ENCODE measurements at places on chromosomes 7 and 10.
A peak's percentile ranks its signal among the peaks of the same experiment; 100 is the strongest.

GRCh38 chr10:28432210-28432676, 100.7 kb upstream of the WAC start:
- DNase-seq = peak; percentile 34

DNA sequence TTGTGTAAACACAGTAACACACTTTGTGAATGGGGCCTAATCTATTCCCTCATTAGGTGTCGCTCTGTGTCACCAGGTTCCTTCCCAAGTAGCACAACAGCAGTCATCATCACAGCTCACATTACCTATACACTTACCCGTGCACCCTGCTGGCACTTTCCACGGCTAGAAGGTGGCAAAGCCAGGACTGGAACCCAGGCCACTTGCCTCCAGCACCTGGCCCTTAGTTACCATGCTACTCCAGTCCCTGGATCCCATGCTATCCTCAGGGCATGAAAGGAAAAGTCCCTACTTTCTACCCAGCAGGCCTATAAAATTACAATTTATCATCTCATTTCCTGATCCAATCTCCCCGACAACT, 18.4 kb downstream of the SMURF1 start:
- DNase-seq = no peak

DNA sequence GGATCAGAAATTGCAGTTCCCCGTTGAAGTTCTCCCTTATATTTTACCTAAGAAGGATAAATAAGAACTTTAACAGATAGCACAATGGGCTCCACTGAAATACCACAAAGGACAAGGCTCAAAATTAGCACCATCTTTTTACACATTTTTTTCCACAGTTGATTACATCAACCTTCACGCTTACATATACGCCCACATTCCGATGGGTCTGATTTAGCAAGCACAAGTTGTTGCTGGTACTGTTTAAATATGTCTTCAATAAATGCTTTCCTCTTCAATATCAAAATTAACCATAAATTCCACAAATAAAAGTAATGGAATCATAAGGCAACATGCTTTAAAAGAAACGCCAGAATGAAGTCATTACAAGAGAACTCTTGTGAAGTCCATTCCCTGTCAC, 79.5 kb downstream of the NEBL start:
- no peak for DNase-seq

- DNase-seq = no peak
Measured at GRCh38 chr7:131511774-131512535, 44.5 kb downstream of the PODXL start.

- DNase-seq = no peak
Measured at GRCh38 chr7:42611961-42612360, 299.9 kb downstream of the C7orf25 start.

DNA sequence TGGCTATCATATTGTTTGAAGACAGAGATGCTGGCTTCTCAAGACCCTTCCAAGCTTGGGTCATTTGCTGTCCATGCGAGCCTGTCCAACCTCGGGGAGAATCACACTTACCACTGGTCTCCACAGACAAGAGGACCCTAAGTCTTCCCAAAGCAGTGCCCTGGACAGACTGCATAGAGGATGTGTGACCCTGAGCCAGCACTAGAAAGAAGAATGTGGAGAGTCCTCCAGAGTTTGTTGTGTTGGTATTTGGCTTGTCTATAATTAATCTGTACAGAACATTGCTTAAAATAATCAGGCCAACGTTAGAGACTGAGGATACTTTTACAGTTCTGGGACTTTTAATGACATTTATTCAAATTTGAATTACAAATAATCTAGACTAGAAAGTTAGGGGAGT, 212.7 kb downstream of the TMEM178B start:
- no peak for DNase-seq

- no peak for DNase-seq
Measured at GRCh38 chr10:78357141-78358063, 323.7 kb downstream of the RPS24 start.

DNA sequence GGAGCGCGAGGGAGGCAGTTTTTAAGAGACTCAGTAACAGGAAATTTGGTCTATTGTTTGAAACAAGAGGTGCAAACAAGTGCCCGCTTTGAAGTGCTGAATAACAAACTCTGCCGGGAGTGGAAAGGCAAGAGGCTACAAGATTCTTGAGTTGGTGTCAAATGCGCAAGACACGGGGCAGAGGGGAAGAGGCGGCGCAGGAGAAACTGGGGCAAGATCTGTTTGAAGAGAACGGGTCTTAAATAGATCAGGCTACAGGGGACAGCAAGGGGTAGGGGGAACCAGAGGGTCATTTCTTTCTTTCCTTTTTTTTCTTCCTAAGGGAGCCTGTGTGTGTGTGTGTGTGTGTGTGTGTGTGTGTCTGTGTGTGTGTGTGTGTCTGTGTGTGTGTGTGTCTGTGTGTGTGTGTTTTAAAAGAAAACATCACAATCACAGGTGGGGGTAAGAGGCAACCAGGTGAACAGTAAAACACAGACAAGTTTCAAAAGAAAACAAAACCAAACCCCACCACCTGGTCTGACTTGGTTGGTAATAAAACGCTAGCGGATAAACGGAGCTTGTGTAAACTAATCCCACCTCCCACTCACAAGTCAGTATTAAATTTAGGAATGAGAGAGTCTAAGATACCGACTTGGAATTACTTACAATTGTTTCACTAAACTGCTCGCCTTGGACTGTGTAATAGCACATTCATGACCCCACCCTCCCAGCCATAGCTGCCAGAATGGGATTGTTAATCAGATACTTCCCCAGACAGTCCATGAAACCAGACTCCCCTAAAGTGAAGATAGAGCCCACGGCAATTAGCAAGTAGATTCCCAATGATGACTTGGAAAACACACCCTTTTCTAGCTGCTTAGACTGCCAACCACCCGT, 13.1 kb upstream of the CUX1 start:
- no peak for DNase-seq

- DNase-seq = no peak
Measured at GRCh38 chr10:36191009-36191408, 548.9 kb upstream of the FZD8 start.

DNA sequence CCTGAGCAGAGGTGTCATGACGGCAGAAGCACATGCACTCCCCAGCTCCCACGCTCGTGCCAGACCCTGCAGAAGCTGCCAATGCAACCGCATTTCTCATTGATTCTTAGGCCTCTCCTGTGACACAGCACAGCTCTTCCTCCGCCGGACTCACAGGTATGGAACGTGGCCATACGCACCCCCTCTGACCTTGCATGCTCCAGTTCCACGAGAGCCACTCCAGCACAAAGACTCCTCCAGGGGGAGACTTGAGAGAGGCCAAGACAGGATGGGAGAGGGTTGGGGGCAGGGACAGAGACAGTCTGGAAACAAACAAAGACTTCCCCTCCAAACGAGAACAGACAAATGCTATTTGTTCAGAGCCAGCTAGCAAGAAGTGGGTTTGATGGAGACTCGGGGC, 124.3 kb upstream of the PPP2R2D start:
- DNase-seq = no peak

DNA sequence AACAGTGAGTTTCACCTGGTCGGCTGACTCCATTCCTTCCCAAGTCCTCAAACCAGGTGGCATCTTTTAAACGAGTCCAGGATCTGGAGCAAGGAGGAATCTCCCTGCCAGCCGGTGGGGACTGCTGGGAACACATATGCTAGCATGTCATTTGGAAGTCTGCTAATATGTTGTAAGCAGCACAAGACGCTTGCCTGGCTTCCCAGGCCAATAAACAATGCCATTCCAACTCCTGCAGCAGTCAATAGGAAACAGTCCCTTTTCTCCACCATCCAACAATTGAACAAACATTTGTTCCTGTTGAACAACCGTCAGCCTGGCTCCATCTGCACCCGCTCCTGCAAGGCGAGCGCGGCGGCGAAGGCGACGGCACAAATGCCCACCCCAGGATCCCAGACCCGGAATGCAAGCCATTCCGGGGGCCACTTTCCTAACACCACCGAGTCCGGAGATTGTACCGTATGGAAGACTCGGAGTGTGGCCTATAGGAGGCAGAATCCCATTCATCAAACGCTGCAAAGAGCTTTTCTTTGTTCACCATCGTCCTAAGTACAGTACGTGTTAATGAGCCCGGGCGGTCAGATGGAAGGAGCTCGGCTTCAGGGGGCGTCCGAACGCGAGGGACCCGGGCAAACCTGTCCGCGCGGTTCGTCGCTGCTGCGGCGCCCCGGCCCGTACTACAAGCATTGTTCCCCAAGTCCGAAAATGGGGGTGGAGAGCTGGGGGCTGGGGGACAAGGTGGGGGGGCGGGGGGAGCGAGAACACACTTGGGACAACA, 1.6 kb downstream of the FAM53B start:
- no peak for DNase-seq

GRCh38 chr10:119370111-119370741, 162.9 kb downstream of the GRK5 start:
- DNase-seq = peak; percentile 28

DNA sequence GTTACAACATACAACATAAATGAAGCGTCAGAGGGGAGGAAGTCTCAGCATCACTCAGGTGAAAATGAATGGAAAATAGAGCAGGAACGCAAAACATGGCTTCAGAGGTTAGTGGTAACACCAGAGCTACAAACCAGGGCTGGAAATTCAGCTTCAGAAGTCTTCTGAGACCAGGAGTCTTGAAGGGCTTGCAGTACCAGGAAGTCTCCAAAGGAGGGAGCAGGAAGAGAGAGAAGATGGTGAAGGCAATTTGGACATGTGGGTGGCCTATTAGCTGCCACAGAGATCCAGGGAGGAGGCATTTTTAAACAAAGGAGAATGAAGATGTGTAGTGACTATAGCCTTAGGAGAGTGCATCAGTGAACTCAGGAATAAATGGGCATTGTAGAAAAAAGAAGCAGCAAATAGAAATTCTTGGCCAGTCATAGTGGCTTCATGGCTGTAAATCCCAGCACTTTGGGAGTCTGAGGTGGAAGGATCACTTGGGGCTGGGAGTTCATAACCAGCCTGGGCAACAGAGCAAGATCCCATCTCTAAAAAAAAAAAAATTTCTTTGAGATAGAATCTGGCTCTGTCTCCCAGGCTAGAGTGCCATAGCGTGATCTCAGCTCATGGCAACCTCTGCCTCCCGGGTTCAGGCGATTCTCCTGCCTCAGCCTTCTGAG, 9.3 kb upstream of the TET1 start:
- DNase-seq = peak; percentile 49

GRCh38 chr7:121262969-121263368, 65.8 kb upstream of the WNT16 start:
- no peak for DNase-seq

GRCh38 chr10:61633665-61634064, 29.1 kb upstream of the CABCOCO1 start:
- no peak for DNase-seq

DNA sequence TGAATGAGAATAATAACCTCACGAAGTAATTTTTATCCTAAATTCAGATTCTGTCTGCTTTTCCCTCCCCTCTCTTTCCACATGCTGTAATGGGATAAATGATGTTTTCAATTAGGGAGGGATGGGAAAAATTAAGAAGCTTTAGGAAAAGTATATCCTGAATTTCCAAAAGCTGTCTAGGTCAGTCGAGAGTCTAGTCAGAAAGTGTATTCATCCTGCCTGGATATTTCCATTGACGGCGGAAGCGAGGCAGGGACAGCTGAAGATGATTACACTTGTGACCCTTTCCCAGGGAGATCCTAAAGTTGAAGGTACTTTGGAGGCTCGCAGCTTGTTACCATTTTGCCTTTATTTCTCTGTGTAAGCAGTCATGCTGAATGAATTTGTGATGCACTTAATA, 204.1 kb downstream of the ZNF365 start:
- no peak for DNase-seq

DNA sequence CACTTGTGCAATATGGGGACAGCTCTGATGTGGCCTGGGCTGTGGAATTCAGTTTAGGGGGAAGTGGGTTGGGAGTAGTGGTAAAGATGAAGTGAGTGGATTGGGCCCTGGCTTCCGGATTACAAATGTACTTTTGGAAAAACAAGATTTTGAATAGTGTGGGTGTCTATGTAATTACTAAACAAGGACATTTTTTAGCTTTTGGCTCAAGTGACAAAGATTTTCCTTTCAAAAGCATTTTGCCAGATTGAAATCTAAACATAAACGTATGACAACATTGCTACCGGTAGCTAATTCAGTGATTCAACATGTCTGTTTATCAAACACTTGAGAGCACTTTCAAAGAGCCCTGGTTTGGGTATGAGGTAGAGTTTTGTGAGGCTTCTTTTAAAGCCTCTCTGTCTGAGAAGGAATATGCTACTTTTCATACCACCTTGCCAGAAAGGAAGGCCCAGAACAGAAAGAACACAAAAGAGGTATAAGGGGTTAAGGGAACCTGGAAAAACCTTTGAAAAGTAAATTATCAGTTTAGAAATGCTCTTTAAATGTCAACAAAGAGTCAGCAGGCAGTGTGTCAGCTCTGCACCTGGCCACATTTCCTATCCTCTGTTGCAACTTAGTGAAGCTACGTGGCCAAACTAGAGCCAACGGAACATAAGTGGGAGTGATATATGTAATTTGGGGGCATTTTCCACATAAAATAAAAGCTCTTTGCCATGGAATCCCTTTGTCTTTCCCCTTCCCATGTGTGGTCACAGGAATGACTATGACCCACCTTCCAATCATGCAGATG, 516.1 kb downstream of the NRG3 start:
- DNase-seq = no peak

DNA sequence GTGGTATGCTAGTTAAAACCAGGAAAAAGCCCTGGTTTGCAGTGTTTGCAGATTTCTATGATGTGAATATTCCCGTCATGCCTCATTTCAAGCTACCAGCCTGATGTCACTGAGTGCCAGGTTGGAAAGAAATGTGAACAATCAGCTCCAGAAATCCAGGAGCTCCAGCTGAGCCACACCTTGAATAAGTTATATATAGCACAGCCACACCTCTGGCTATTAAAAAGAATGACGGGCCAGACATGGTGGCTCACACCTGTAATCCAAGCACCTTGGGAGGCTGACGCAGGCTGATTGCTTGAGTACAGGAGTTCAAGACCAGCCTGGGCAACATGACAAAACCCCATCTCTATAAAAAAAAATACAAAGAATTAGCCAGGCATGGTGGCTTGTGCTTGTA, 18.7 kb upstream of the SLF2 start:
- DNase-seq = no peak

DNA sequence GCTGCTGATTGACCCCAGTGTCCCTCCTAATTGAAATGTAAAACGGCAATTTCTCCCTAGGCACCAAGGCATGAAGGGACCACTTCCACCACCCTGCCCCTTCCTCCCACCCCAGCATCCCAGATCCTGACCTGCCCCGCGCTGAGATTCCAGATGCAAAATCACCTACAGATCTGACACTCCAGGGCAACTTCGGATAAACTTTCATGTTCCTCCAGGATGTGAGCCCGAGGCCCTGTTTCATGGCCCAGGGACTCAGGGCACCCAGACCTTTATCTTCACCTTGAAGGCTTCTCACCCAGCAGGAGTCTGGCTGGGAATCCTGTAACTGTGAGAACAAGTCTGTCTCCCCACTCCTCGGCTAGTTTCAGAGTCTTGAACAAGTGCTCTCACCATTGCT, 361.8 kb downstream of the PLXNA4 start:
- no peak for DNase-seq

DNA sequence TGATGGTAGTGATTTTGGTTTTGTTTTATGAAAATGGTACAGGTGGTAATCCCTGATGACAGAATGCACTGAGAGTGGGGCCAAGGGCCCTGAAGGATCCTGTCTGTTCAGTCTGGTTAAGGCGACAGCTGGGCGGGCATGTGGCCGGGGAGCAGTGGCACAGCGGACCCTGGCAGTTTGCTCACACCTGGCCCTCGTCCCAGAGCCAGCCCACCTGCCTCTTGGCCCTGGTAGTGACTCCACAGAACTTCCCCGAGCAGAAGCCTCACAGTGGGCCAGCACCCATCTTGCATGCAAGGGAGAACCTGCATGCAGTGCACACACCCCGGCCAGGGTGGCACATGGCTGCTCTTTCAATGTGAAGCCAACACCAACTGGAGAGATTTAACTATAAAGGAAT, 82.8 kb downstream of the ALOX5 start:
- no peak for DNase-seq

Data from non-pigmented ciliary epithelial cell (primary cell).